ENCODE measurements at places on chromosomes 16 and 17.

DNA sequence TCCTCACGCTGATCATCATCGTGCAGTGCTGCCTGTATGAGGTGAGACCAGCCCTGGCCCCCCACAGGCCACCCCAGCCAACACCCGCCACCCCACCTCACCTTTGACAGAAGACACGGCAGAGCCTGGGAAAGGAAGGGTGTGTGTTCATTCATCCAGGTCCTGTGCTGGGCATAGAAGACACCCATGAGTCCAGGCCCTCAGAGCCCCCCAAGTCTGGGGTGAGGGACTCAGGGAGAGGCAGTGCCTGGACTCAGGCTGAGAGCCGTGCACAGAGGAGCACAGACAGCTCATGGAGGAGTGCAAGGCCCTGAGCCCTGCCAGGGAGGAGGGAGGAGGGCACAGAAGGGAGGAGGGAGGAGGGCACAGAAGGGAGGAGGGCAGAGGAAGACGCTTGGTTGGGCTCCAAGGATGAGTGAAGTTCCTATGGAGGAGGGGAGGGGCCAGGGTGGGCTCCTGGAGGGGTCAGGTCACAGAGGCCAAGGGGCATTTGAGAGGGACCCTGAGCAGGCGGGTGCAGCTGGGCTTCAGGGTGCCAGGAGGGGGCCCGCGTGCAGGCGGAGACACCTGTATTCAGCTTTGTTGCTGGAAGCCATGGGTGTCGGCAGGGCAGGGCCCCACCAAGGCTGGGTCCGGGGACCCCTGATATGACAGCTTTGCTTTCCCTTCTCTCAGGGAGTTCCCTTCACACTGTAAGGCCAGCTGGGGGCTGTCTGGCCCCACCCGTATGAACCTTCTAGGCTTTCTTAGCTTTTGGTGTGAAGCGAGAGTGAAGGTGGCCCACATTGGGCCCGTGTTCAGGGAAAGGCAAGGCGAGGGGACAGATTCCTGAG is 11.4 kb downstream of the TAX1BP3 start:
- DNase-seq: no peak

DNA sequence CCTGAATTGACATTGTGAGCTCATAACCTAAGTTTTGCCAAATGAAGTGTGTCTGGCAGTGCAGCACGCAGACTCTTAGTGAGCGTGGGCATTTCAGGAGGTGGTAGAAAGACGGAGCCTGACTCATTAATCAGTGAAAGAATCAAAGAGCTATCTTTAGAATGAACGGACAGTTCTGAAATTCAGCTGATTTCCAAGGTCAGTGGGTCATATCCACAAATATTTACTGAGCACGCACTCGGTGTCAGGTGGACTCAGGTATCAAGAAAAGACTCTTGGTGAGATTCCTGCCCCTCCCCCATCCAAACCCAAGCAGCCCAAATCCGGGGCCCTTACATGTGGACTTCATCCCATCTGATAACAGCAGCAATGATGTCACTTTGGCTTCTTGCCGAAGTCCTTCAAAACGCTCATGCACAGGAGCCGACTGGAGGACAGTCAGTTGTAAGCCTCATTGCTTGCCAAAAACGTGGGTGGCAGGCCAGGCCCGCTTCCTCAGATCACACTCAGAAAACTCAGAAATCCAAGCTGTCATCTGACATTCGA is 185.8 kb downstream of the HS3ST3A1 start:
- no peak for DNase-seq

DNA sequence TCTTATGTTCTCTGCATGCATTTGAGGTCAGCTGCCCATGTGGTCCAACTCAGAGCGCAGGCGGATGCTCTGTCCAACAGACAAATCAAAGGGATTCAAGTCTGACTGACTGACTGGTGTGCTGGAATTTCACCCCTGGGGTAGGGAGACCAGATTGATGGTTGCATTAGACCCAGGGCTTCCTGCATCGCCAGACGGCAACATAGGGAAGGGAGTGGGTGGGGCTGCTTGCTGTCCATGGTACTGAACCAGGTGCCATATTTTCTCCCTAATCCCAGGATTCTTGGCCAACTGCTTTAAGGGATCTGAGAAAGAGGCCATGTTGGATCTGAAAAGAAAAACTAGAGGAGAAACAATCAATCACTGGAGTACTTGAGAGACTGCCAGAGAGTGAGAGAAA is 332.0 kb downstream of the XYLT1 start:
- no peak for DNase-seq

DNA sequence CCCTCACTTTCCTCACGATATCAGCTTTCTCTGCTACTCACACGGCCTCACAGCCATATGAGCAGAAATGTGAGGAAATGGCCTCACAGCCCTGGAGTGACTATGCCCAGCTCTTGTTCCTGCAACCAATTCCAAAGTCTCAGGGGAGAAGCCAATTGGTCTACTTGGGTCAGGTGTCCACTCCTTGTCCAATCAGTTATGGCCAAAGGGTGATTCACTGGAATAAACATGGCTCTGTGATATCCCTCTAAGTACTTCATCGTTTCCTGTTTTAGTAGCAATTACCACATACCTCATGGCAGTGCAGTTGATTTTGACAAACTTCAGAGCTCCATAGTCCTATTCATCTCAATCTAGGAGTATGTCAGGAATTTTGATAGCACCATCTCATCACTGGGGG is 195.4 kb downstream of the KATNIP start:
- no peak for DNase-seq

DNA sequence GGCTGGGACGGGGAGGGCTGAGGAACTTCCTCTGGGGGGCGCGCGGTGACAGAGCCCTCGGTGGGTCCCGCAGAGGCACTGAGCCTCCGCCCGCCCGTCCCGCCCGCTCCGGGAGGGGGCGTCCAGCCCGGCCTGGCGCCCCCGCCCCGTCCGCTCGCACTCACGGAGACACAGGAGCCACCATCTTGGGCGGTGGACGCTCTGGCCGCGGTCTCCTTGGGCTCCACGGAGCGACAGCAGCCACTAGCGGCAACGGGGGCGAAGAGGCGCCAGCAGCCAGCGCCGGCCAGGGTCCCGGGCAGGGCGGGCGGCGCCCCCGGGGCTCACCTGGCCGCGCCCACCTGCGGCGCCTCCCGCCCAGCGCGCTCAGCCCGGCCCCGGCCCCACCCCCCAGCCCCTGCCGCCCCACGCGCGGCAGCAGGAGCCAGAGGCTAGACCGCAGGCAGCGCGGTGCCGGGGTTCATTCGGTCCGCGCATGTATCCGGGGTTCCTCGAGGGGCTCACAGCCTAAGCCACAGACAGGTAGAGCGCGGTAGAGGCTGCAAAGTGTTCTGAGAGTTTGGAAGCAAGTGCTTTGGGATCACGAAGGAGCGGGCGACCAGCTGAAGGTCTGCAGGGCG is at the start of gene C17orf113:
Gene C17orf113 (minus strand): TSS at position 209 of the 620 bp plus-strand sequence. CDS start 7,225 bp downstream, outside the sequence.
- peak; percentile 35 for DNase-seq

GRCh38 chr16:85309656-85310587 is 197.7 kb upstream of the CIBAR2 start:
- no peak for DNase-seq

GRCh38 chr17:74123350-74123749 is 80.1 kb upstream of the RPL38 start:
- no peak for DNase-seq

DNA sequence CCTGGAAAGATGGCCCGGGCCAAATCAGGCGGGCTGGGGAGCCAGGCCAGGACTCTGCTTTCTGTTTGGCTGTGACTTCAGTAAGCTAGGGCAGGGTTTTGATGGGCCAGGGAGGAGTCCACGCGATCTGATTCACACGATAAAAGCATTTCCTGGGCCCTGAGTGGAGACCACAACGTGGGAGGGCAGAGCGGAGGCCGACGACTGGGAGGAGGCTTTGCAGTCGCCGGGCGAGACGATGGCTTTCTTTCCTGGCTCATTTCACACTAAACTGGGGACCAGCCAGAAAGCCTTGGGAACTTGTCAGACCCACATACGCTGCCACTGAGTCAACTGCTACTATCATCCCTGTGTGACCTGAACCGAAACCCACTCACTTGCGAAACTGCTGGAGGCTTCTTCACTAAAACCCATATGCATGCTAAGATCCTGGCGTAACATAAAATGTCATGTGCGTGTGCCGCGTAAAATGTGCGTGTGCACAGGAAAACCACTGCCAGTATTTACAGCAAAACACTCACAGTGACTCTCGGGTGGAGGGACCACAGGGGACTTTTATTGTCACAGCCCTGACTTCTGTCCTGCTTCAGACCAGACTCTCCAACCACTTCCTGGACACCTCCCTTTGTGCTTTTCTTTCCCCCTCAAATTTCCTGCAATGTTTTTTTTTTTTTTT is 14.2 kb upstream of the RHBDF2 start:
- DNase-seq: peak; percentile 98

GRCh38 chr17:57943645-57944044 is 11.6 kb downstream of the CUEDC1 start:
- DNase-seq: no peak

DNA sequence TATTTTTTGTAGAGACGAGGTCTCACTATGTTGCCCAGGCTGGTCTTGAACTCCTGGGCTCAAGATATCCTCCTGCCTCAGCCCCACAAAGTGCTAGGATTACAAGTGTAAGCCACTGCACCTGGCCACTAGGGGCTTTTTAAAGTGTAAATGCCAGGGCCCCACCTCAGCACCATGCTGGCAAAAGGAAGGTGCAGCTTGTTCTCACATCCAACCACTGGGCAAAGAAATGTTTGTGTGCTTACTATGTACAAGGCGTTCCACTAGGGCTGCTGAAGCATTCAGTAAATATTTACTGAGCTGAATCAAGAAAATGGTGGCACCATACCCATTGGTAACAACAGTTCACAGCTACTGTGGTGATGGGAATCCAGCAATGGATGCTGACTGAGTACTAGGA is 22.6 kb downstream of the COG1 start:
- no peak for DNase-seq

GRCh38 chr17:17540278-17540906 is 44.2 kb upstream of the RASD1 start:
- no peak for DNase-seq

DNA sequence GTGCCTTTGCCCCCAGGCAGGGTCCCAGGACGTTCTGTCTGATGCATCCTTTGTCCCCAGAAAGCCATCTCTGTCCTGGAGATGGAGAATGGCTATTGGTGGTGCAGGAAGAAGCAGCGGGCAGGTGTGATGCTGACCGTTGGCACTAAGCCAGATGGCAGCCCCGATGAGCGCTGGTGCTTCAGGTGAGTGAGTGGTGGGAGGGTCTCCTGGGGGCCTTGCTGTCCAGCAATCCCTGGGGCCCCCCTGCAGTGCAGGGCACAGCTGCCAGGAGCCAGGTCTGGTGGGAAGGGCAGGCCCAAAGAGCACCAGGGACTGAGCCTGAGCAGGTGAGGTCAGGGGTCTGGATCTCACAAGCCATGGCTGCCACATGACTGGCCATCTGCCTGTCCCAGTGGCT is 18.1 kb downstream of the TRPV2 start:
- DNase-seq: no peak

DNA sequence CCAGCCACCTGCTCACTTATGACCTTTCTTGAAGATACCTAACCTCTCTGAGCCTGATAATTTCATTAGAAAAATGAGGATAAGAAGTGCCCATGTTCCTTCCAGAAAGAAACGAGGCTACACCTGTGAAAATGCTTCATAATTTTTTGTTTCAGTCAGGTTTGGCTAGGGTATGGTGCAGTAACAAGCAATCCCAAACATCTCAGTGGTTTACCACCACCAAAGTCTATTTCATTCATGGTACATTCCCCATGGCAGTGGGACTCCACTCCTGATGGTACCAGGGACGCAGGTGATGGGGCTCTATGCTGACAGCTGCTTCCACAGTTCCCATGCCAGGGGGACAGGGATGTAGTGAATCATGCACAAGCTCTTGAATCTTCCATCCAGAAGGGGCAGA is 147.6 kb upstream of the CES5A start:
- no peak for DNase-seq

DNA sequence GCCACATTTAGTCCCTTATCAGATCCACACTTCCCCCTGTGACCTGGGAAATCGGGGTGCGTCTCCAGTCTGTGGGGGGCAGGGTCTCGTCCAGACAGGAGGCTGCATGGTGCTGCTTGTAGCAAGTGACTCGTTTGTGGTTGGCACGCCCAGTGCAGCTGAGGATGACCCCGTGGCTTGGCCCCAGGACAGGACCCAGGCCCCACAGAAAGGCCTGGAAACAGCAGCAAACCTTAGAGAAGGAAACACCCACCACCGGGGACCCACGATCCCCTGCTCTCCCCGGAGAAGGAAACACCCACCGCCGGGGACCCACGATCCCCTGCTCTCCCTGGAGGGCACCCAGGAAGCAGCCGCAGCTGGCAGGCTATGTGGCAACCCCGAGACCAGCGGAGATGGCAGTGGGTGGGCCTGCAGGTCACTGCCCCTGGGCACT is 8.2 kb upstream of the C16orf95 start:
- no peak for DNase-seq

DNA sequence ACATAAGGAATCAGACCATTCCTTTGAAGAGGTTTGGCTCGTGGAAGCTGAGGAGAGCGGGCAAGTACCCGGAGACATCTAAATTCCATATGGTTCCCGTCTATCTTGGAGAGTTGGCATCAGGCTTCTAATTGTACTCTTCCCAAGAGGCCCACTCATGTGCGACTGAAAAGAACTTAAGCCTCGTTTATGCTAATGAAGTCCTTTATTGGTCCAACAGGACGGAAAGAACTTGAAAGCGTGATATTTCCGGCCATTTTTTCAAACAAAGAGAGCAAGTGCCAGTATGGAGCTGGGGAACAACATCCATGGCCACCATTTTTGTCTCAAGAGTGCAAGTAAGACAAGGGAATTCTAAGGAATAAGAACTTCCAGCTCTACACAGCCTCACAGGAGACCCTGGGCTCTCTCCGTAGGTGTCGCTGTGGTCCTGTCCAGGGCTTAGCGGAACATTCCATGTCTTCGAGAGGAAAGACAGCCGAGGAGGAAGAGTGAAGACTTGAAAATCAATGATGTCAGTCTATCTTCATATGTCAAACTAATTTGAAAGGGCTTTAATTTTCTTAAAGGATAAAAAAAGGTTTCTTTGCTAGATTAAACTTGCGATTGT is 566.0 kb upstream of the PSMD7 start:
- DNase-seq: no peak

DNA sequence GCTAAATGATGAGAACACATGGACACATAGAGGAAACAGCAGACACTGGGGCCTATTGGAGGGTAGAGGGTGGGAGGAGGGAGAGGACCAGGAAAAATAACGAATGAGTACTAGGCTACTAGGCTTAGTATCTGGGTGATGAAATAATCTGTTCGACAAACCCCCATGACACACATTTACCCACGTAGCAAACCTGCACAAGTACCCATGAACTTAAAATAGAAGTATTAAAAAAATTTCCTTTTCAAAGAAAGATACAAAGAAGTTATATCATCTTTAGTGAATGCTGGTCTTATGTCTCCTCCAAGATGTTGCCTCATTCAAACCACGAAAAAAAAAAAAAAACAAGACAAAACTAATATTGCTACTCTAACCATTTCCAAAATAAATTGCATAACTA is 31.7 kb downstream of the MBTD1 start:
- DNase-seq: no peak

GRCh38 chr16:18983565-18984434 is at the start of gene TMC7:
Gene TMC7 (plus strand): TSS chr16:18983934. CDS start chr16:18984064, 130 bp downstream.
- no peak for DNase-seq

- DNase-seq: peak; percentile 63
These were observed 20.0 kb downstream of the ST6GALNAC1 start for GRCh38 chr17:76623271-76624146.

Measured in T-helper 2 cell (primary cell).